Fibroblast of upper back skin (primary cell): ENCODE measurements at places on chromosomes 7 and 10.

- DNase-seq, result peak; percentile 32
Observed at GRCh38 chr10:123156078-123156477, 1.9 kb downstream of the BUB3 start.

DNA sequence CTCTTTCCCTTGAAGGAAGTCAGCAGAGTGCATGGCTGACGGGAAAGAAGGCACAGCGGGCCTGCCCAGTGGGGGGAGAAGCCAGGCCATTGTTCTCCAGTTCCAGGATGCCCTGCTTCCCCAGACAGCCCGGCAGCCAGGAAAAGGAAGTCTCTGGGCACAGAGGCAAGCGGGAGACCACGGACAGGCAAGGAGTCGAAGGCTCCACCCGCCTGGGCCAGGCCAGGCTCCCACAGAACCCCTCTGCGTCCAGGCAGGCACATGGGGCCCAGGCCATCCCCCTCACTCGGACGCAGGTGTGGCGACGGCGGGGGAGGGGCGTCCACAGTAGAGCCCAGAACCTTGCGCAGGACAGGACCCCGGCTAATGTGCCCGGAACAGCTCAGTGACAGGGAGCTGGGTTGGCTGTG, 8.7 kb downstream of the GPR146 start:
- no peak for DNase-seq

- DNase-seq, result peak; percentile 74
Observed at GRCh38 chr10:73644015-73644743, 2.9 kb upstream of the MYOZ1 start.

DNA sequence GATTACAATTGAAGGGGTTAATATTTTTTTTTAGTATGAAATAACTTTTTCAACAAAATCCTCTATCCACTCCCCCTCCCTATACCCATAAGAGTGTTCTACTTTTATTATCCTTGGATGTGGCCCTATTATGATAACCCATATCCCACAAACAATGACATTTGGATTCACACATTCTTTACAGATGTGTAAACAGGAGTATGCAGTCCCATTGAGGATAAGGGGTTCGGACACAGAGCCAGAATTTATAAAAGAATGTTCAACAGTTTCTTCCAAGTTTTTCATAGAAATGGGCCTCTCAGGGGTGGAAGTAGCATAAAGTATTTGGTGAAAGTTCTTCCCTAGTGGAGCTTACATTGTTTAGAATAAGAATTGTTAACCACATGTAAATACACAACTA, 16.1 kb upstream of the PCLO start:
- peak; percentile 39 for DNase-seq

- DNase-seq, result no peak
Observed at GRCh38 chr10:103576862-103577261, 83.4 kb downstream of the NEURL1 start.

DNA sequence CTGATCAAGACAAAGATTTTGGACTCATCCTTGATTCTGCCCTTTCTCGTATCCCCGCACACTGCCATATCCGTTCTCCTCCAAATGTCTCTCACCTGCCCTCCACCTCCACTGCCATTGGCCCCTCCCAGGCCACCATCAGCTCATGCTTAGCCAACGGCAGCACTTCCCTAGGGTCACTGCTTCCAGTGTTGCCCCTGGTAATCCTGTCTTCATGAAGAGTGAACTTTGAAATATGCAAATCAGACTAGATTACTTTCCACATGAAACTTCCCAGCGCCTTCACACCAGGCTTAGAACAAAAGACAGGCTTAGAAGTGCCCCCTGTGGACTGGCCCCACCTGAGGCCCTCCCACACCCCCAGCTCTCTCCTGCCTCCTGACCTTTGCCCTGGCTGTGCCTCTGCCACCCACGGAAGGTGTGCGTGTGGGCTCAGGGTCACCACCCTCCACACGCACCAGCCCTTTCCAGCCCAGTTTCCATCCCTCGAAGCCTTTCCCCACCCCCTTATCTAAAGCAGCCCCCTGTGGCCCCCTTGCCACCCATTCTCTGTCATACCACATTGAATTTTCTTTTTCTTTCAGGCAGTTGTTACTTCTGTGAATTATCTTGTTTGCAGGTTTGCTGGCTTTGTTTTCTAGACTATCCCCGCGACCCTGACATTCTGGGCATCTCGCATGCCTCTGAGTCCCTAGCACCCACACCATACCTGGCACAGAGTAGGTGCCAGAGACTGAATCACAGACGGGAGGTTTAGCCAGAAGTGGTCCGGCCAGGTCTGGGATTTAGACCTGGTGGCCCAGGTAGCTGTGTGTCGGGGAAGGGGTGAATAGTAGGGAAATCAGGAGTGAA, 26.8 kb upstream of the C10orf53 start:
- no peak for DNase-seq

DNA sequence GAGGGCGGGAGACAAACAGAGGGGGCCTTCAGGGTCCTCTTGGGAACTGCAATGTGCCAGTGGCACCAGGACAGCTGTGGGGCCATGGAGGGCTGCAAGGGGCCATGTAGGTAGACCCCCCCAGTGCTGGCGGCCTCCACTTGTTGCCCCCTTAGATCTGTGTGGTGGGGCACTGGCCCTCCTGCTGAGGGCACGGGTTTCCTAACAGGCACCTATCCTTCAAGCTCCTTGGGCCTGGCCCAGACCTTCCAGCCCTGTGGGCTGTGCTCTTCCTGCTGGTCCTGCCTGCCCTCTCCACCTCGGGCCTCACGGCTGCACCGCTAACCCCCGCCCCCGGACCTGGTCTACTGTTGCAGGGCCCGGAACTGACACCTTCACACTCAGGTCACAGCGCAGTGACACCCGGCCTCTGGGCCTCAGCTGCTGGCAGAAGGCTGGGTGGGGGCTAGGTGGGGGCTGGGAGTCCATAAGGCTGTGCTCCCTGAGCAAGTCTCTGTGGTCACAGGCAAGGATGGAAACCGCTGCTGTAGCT, 12.6 kb downstream of the RASGEF1A start:
- no peak for DNase-seq

DNA sequence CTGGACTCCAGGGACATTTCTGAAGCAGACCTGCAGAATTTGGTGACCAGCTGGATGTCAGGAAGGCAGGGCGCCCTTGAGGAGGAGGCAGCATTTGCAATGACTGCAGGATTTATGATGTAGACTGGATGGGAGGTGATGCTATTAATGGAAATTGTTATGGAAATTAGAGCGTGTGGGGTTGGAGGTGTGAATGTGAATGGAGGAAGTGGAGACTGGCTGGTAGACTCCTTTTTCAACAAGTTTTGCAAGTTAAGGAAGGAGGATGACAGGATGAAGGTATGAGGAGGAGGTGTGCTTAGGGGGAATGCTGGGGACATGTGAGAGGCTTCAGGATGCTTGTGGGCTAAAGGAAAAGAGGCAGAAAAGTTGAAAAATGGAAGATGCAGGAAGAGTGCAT, 137.0 kb downstream of the TMEM178B start:
- no peak for DNase-seq

GRCh38 chr10:111142092-111142768, 65.4 kb downstream of the ADRA2A start:
- no peak for DNase-seq

DNA sequence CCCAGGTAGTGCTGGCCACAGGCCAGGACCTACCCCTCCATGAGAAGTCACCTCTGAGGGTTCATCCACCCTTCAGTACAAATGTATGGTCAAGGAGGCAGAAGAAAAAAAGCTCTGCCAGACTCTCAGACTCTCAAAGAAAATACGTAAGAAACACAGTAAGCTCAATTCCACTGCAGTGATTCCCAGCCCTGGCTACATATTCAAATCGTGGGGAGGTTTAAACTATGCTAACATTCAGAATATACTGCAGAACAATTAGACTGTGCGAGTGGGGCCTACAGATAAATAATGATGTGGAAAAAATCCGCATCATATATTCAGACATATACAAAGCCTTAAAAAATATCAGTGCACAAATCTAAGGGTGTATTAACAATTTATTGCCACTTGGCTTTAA, 162.6 kb downstream of the ATE1 start:
- no peak for DNase-seq

DNA sequence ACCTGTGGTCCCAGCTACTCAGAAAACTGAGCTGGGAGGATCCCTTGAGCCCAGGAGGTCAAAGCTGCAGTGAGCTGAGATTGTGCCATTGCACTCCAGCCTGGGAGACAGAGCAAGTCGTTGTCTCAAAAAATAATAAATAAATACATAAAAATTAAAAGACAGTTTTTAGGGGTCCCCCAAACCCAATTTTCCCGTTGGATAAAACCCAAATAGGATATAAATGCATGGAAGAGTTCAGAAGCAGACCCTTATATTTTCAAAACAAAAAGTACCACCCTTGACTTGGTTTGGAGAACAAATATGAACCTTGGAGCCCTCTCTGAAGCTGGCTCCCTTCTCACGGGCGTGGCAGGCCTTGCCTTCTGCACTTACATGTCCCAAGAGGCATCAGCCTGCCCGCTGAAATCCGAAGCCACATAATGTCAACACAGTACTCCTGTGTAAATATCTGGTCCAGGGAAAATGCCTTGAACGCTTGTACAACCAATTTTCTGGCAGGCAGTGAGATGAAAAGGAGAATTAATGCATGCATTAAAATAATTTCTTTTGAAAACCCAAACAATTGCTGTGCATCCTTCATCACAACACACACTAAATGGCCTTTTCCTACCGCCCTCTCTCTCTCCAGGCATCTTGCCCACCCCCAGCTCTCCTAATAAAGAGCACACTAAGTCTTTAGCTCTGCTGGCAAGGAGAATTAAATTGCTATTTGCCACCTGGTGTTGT, 46.4 kb upstream of the PARD3 start:
- no peak for DNase-seq

GRCh38 chr7:131174855-131175254, 152.8 kb upstream of the MKLN1 start:
- DNase-seq, result no peak

DNA sequence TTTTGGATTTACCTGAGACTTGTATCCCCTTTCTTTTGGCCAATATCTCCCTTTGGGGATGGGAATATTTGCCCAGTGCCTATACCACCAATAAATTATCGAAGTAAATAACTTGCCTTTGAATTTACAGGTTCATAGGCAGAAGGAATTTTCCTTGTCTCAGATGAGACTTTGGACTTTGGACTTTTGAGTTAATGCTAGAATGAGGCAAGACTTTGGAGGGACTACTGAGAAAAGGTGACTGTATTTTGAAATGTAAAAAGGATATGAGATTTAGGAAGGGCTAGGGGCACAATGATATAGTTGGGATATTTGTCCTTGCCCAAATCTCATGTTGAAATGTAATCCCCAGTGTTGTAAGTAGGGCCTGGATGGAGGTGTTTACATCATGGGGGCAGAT, 384.5 kb upstream of the GHITM start:
- no peak for DNase-seq

DNA sequence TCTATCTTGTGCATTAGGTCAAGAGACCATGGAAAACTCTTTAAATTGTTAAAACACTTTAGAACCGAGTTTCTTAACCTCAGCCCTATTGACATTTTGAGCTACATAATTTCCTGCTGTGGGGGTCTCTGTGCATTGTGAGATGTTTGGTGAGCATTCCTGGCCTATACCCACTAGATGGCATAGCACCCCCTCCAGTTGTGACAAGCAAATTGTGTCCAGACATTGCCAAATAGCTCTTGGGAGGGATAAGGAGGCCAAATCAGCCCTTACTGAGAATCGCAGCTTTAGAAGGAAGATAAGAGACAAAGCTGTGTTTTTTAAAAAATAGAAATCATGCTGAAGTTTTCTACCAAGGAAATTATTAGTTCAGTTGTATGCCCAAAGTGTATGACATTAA, 1158.5 kb upstream of the C7orf33 start:
- peak; percentile 68 for DNase-seq

GRCh38 chr7:5238500-5238899, 44.2 kb upstream of the SLC29A4 start:
- no peak for DNase-seq

- no peak for DNase-seq
Observed at GRCh38 chr7:98651760-98652159, 34.7 kb downstream of the NPTX2 start.

DNA sequence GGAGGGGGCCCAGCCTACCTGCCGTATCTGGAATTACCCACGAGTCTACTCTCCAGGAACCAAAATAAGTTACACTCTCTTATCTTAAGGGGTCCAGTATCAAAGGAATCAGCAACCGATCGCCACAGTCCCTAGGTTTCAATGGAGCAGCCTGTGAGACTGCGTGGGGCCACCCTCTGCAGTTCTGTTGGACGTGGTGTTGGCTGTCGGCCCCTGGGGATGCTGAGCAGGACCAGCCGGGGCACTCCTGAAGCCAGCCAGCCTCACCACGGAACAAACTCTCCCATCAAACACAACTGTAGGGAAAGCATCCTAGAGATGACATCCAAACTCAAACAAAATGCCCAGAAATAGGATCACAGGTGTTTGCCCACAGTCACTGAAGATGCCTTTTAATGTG, 25.5 kb upstream of the ABLIM1 start:
- DNase-seq, result no peak

DNA sequence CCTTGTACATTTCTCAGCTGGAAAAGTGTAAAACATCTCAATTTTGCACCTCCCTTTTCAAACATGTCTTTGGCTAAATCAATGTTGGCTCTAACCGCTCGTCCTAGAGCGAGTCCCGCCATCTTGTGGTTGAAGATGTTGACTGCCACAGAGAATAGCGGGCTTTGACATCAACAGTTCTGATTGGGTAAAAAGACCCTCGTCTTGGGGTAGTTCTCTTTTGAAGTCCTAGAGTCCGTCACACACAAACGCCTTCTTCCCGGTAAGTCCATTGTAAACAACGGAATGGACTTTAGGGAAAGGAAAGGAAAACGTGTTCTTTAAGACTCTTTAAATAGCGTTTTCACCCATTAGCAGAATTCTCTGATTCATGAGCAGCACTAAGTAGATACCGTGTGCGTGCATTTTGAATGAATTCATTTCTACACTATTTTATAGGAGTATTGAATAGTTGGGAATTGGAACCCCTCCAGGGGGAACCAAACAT, 452 bp upstream of the RPP30 start:
- peak; percentile 83 for DNase-seq

DNA sequence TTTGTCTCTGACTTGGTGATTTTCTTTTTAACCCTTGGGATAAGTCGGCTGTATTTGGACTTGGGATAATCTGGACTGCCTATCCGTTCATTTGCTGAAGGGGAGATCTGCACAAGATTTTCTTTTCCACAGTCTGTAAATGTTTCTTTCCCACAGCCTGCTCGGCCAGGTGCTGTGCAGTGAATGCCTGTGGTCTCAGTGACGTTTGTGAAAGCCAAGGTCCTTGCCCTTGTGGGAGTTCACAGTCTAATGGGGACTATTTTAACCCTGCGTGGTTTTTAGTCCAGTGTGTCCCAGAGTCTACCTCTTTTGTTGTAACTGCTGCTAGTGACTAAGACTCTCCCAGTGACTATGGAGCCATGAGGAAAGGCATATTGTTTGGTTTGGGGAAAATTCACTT, 8.9 kb downstream of the PNLIP start:
- DNase-seq, result no peak

GRCh38 chr10:10794791-10795191, 222.9 kb upstream of the CELF2 start:
- peak; percentile 83 for DNase-seq
